Activated T-helper 1 cell treated with anti-CD3 and anti-CD28 coated beads, Interleukin-12 subunit alpha, Interleukin-12 subunit beta, Interleukin-2, Interleukin-4 antibody, amounts not matched to agents 30 ng/mL and 10 ng/mL and 1 ng/mL, durations not matched to agents 14 hours and 24 hours and 36 hours (primary cell): ENCODE measurements at places on chromosomes 6 and 20.
A peak's percentile ranks its signal among the peaks of the same experiment; 100 is the strongest.

- no peak for DNase-seq
These were observed 28.2 kb downstream of the SLC12A5 start for GRCh38 chr20:46056970-46057855.

DNA sequence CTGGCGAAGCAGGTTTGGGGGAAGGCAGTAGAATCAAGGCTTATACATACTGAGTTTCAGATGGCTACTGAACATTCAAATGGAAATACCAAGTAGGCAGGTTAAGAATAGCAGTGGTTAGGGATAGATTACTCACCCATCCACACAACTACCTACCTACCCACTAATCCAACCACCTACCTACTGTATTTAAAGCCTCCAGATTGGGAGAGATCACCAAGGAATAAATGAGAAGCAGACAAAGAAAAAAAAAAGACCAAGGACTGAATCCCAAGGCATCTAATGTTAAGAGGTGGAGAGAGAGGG, 68.3 kb upstream of the SMIM29 start:
- DNase-seq, result no peak

DNA sequence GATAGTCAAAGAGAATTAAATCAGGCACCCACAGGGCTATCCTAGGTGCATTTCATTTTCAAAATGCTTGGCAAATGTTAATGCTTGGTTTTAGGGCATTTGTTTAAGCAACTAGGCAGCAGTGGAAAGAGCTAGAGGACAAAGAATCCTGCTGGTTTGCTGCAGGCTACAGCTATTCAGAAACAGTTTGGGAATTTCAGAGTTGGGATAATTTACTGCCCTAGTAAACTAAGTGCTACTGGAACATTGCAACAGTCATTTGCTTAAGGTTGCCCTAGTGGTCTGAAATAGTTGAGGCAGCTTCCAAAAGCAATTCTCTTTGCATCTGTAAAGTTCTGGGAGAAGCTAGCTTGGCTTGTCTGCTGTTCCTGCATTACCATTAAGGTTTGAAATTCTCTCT, 312.7 kb downstream of the LAMA2 start:
- DNase-seq, result no peak

DNA sequence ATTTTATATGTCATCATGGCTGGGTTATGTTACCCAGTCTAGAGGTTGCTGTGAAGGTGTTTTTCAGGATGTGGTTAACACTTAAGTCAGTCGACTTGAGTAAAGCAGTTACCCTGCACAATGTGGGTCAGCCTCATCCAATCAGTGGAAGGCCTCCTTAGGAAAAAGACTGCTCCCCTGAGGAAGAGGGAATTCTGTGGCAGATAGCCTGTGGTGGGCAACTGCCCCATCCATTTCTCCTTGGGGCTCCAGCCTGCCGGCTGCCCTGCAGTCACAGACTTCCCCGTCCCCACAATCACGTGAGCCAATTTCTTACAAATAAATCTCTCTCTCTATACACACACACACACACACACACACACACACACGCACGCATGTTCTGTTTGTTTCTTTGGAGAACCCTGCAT, 34.5 kb upstream of the MPC1 start:
- DNase-seq, result peak; percentile 41

GRCh38 chr6:42450477-42451332, 1.0 kb downstream of the TRERF1 start:
- DNase-seq, result peak; percentile 12

DNA sequence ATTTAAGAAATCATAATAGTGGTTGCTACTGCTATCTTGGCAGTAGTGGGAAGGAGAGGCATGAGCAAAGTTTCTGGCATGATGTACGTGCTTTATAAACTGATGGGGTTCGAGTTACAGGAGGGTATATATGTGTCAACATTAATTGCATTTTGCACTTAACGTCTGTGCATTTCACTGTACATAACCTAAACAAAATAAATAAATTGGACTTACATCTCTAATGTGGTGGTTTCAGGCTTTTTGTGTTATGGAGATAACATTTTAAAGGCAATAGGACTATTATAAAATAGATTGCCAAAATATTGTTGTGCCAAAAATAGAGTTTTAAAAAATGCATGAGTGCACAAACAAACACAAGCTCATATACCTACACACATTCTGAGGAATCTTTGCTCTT, 1001.1 kb upstream of the GJE1 start:
- no peak for DNase-seq

GRCh38 chr6:148239215-148239614, 103.4 kb upstream of the SASH1 start:
- no peak for DNase-seq

DNA sequence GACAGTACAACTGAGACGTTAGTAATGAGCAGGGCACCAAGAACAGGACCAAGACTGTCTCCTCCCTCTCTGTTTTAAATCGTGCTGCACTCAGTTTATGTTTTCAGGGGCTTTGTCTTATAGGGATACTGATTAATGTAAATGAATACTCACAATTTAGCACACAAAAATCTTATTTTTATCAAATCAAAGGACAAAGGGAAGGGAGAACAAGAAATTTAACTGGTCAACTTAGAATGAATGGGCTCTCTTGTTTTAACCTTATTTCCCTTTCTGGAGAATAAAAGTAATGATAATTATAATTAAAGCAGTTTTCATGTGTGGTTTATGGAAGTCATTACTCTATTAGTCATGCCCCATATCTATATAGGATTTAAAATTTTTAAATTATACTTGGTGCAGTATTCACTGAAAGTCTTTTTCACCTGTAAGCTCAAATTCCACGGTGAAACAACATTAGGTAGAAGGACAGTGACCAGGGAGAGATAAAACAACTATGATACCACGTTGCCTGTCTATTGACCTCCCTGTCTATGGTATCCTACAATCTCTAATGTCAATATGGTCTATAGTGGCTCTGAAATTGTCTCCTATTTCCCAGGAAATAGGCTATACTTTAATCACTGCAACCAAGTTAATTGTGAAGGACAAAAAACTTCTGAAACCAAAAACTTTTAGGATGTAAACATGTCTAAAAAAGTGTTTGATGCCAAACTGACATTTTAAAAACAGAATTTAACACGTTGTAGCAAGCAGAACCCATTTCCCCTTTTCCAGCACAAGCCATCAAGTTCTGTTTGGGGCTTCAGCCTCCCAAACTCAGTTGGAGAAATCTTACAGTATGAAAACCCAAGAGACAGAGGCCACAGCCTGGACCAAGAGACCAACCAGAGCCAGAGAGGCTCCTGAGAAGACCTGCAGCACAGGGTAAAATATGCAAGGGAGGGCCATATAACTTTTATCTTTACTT, 15.0 kb downstream of the ELOVL5 start:
- no peak for DNase-seq

DNA sequence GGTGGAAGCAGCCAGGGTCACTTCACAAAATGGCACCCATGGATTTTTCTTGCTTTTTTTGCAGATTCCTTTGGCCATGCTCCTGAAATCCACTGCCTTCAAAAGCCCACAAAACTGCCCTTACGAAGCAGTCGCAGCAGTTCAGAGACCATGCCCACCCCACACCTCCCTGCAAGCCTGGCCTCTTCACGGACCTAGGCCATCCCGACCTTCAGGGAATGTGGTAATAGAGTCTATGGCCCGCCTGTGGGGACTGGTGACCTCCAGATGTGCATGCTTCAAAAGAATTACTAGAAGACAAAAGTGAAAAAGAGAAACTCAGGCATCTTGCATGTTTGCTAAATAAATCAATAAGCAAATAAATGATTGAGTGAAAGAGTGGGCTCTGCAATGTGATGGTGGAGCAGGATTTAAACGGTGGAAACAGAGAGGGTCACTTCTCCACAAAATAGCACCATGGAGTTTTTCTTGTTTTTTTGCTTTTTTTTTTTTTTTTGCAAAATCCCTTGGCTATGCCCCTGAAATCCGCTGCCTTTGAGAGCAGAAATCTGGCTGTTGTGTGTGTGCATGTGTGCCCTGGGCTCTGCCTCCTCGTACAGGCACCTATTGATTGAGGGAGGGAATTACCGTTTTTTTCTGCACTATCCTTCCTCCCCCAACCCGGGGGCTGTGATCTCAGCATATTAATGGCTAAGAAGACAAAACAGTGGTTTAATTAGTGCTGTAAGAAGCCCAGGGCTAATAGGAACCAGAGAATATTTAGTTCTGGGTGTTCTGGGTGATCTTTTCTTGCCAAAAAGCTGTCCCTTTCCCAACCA, 107.4 kb downstream of the PXDC1 start:
- DNase-seq, result no peak

GRCh38 chr6:112040956-112041355, 12.9 kb upstream of the CCN6 start:
- DNase-seq, result no peak

GRCh38 chr6:165480916-165481315, 171.5 kb upstream of the C6orf118 start:
- DNase-seq, result no peak

- no peak for DNase-seq
These were observed 71.4 kb upstream of the SNX9 start for GRCh38 chr6:157751547-157752200.

- no peak for DNase-seq
These were observed 317.5 kb upstream of the HSF2 start for GRCh38 chr6:122081921-122082320.

DNA sequence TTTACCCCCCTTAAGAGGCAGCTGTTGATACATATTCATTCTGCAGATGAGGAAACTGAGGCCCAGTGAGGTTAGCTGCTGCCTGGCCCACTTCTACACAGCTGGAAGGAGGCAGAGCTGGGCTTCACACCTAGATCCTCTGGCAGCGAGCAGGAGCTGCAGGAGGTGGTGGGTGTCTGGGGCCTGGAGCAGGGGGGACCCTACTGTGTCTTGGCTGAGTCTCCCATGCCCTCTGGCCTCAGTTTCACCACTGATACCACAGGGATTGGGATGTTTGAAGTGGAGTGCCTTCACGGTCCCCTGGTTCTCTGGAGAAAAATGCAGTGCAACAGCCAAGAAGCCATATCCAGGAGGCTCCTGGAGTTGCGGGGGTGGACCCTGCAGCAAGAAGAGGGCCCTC, 8.2 kb upstream of the BPIFA2 start:
- DNase-seq, result no peak

- DNase-seq, result no peak
These were observed 61.2 kb downstream of the ELOVL5 start for GRCh38 chr6:53287336-53288225.

DNA sequence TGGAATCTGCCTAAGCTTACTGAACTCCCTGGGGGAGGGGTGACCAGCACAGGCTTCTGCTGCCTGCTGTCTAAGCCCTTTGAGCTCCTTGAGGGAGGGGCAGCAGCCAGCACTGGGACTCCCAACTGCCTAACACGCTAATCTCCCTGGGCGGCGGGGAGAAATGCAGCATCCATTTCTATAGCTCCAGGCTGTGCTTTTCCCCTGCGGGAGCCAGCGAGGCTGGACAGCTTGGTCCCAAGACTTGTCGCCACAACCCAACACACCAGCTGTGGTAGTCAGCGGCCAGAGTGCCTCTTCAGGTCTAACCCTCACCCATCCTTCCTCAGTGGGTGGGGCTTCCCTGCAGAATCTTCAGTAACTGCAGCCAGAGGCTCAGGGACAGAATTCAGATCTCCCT, 64.6 kb downstream of the VGLL2 start:
- no peak for DNase-seq

GRCh38 chr6:20711518-20711917, 177.3 kb downstream of the CDKAL1 start:
- DNase-seq, result no peak

DNA sequence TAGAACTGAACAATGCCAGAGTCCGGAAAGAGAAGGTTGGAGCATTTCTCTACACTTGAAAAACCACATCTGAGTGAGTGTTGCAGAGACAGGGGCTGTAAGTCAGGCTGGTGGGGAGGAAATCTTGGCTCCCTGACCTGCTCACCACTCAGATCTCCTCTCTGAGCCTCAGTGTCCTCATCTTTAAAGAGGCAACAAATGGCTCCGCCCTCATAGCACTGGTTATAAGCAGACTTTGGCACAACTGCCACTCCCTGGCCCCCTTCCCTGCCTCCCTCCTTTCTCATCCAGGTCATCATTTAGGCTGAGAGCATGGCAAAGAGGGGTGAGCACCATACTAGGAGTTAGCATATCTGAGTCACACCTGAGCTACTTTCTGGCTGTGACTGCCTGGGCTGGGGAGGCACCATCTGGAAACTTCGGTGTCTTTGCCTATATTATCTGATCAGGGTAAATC, 10.6 kb downstream of the SIRPG start:
- no peak for DNase-seq
